ENCODE measurements at places on chromosomes 2 and 18.

- DNase-seq, result no peak
Measured at GRCh38 chr2:18282026-18282425, 278.4 kb downstream of the RDH14 start.

- DNase-seq, result no peak
Measured at GRCh38 chr2:69947325-69947931, 14.0 kb downstream of the ASPRV1 start.

GRCh38 chr2:12979066-12979465, 262.3 kb downstream of the TRIB2 start:
- DNase-seq, result no peak

DNA sequence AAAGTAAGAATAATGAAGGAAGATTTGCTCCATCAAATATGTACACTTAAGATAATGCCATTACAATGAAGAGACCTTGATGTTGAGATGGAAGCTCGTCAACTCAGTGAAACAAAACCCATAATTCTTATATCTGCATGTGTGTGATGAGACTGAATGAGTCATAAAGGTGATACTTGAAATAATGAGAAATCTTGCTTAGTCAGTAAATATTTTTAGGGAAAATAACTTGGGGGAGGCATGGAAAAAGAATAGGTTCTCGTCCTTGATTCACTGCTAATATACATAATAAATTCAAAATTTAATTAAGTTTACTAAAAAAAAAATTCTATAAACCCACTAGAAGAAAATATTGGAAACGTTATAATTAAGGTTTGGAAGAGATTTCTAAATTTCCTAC, 75.2 kb downstream of the TRIB2 start:
- no peak for DNase-seq

DNA sequence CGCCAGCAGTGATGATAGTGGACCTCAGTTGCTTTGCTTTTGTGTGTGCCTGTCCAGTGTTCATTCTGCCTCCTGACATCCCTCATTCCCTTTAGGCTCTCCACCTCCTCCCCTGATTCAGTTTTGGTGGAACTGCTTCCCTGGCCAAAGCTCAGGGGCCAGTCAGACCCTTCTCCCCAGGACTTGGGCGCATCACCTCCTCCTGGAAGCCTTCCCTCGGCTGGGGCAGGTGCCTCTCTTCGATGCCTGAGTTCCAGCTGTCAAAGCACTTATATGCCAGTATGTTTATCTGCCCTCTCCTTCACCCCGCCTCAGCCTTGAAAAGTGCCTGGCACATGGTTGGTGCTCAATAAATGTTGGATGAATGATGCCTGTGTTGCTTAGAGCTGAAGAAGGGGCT, 11.5 kb downstream of the NMUR1 start:
- DNase-seq, result no peak

GRCh38 chr2:7127156-7127555, 209.9 kb downstream of the RNF144A start:
- DNase-seq, result no peak

DNA sequence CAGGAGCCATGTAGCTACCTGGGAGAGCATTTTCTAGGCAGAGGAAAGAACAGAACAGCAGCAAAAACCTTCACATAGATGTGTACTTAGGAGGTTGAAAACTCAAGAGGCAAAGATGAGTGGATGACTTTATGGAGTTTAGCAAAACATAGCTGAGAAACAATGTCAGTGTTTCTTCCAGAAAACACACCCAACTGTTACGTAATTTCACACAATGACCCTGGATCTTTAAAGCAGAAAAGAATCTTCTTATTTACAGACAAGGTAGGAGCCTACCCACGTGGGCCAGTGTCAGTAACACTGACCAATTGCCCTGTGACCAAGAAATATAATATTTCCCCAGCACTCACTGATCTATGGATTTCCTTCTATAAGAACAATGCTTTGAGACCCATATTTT, 254.6 kb downstream of the CDH20 start:
- DNase-seq, result no peak

GRCh38 chr18:22180722-22181121, 11.3 kb downstream of the GATA6 start:
- no peak for DNase-seq

DNA sequence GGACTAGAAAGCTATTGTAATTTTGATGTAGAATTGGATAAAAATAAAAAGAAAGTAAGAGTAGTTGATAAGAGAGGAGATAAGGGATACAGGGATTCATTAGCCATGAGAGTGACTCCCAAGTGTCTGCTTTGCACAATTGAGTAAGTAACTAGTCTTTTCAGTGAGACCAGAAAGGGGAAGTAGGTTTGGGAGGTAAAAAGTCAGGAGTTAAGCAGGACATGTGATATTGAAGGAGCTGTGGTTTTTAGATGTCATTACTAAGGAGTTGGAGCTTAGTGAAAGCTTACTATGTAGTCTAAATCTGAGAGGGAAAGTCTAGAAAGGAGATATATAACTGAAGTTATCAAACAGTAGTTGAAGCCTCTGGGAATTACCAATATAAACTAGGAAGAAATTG, 93.4 kb downstream of the SLC5A7 start:
- DNase-seq, result no peak

- peak; percentile 21 for DNase-seq
Measured at GRCh38 chr2:20225294-20226151, 593 bp upstream of the SDC1 start.

- DNase-seq, result no peak
Measured at GRCh38 chr2:205056151-205056561, 510.9 kb downstream of the PARD3B start.

- DNase-seq, result no peak
Measured at GRCh38 chr2:205914213-205915129, 171.5 kb downstream of the INO80D start.

GRCh38 chr2:64857581-64858471, 131.4 kb upstream of the SLC1A4 start:
- DNase-seq, result no peak

DNA sequence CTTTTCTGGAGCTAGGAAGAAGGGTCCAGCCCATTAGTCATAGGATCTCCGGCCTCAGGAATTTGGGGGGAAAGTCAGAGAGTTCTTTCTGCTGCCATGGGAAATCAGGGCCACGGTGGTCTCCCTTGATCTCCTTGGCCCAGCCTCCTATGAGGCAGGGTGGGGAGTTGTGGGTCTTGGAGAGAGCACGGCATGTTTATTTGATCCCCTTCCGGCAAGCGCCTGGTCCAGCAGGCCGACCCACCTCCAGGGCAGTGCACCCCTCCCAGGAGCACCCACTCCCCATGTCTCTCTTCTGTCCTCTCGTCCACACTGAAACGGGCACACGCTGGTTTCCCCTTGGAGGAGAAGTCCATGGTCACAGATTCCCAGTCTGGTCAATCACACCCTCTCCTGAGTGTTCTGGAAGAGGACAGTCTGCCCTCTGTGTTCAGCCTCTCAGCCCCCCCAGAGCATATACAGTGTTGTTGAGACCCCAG, 464.6 kb upstream of the HS6ST1 start:
- no peak for DNase-seq

- no peak for DNase-seq
Measured at GRCh38 chr2:208645226-208645625, 238.6 kb downstream of the PTH2R start.

DNA sequence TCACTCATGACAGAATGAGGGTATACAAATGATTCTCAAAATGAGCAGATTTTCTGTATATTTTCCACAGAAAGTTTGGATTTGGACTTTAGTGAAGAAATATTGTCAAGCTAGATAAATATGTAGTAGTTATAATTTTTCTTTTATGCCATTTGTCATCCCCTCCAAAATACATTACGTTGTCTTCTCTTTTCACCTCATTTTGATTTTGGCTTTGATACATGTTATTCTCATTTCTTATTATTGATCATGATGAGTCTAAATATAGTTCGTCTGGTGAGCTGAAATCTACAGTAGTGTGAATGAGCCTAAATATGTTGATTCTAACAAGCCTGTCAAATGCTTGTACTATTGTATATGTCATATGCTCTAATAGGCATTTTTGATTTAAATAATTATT, 12.3 kb downstream of the DDX1 start:
- DNase-seq, result no peak

GRCh38 chr18:11293794-11294193, 144.4 kb upstream of the PIEZO2 start:
- no peak for DNase-seq

DNA sequence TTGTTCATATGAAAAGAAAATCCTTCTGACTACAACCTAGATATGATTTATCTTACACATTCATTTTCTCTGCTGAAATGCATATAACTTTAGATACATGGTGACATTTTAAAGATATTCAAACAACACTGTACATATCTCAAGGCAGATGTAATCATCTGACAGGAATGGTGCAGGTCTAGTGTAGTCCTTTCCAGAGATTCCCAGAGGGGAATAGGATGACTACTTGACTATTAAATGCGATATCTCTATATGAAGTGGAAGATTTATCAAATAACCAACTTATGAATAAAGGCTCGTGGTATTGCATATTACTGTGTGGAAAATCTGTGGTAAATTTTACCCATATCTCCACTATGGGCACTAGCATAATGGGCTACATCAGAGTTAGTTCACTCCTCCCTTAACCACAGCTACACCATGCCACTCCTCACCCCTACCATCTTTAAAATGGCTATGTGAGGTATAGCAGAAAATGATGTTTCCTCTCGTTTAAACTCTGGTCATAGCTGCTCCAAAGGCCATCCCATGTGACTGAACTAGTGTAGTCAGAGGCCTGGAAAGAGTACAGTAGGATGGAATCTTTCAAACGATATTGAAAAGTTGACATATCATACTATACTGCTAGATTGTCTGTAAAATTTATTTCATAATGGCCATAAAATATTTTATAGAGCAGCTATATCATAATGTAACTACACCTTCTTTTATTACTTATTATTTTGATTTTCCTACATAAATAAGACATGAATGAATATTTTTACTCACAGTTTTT, 9.1 kb upstream of the ITPRID2 start:
- DNase-seq, result no peak

DNA sequence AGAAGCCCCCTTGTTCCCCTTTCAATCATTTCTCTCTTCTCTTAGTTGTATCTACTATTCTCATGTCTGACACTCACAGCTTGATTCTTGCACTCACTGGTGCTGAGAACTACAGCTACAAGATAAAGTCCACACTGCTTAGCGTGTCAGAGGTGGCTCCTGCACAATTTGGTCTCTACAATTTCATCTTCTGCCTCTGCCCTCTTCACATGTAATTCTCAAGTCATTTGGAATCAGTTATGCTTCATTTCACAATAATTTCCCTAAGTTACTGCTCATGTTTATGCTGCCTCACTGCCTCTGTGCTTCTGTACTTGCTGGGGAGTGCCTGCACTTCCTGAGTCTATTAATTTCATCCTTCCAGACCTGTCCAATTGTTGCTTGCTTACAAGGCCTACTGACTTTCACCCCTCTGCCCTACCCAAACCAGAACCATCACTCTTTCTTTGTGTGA, 11.6 kb upstream of the NAB1 start:
- no peak for DNase-seq

DNA sequence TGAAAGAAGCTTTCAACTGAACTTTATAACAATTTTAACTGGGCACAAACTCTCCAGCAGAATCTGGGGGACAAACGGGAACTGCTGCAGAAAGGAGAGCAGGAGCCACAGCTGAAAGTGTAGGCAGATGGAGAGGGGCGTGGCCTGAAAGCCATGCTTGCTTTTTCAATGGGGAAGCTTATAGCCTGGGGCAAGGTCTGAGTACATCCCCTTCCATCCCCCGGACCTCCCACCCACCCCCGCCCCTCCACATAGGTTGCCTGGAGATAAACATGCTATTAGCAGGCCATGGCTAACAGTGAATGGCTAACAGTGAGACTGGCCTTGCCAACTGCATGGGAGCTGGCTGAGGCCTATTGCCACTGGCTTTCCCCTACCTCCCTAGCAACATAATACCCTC, 317.9 kb upstream of the TANK start:
- no peak for DNase-seq

GRCh38 chr2:176130147-176130956, 847 bp downstream of the HOXD8 start:
- no peak for DNase-seq
